ENCODE measurements at places on chromosomes 6 and 20. TPM values are rescaled to one million over a fixed set of nuclear protein-coding genes. Genes with fewer than 3 reads are reported as not detected.

Gene TCP11
- polyA plus RNA-seq, result not detected

Gene CFAP61
- polyA plus RNA-seq, result not detected

Gene SLC22A3
- polyA plus RNA-seq, result not detected

Gene HECA
- polyA plus RNA-seq, result 1.1 TPM

Gene L3MBTL1
- 7.9 TPM for polyA plus RNA-seq

Gene SMLR1
- not detected for polyA plus RNA-seq

Gene CALHM5
- not detected for polyA plus RNA-seq

Gene SIGLEC1
- polyA plus RNA-seq, result not detected

Gene IP6K3
- not detected for polyA plus RNA-seq

Gene CDSN
- polyA plus RNA-seq, result not detected

Gene IPCEF1
- polyA plus RNA-seq, result not detected

Gene RIMS1
- not detected for polyA plus RNA-seq

Gene APMAP
- 18.2 TPM for polyA plus RNA-seq

Gene FAM209B
- polyA plus RNA-seq, result 0.40 TPM

Gene CFB
- polyA plus RNA-seq, result not detected

Gene CNR1
- polyA plus RNA-seq, result 0.94 TPM

Gene LRRC1
- polyA plus RNA-seq, result not detected

Gene C6orf132
- polyA plus RNA-seq, result 0.26 TPM

Gene C6orf58
- polyA plus RNA-seq, result not detected

Gene FILIP1
- polyA plus RNA-seq, result 0.03 TPM

Gene TRERF1
- 0.07 TPM for polyA plus RNA-seq

Gene HLA-A
- 0.09 TPM for polyA plus RNA-seq

Gene GCNT2
- 1.9 TPM for polyA plus RNA-seq

Gene DNAH8
- 4.0 TPM for polyA plus RNA-seq

Gene MUC21
- polyA plus RNA-seq, result not detected

Gene LY86
- polyA plus RNA-seq, result not detected

Gene ADGRB3
- 1.8 TPM for polyA plus RNA-seq

Gene HLA-DQB1
- not detected for polyA plus RNA-seq
